Right atrium auricular region (tissue), 2 donors: ENCODE measurements at places on chromosomes 12 and 14. TPM values are rescaled to one million over a fixed set of nuclear protein-coding genes. Genes with fewer than 3 reads are reported as not detected.

The RAD9B gene
- total RNA-seq: 1.2 TPM

The REM2 gene
- total RNA-seq: not detected

The CMA1 gene
- not detected for total RNA-seq

The STAB2 gene
- not detected for total RNA-seq

The ACRBP gene
- total RNA-seq: 0.43 TPM

- DNase-seq: no peak
Observed at GRCh38 chr12:97748298-97748697, 285.7 kb downstream of the RMST start.

GRCh38 chr12:24139035-24139434 is 189.6 kb upstream of the SOX5 start:
- DNase-seq: no peak

DNA sequence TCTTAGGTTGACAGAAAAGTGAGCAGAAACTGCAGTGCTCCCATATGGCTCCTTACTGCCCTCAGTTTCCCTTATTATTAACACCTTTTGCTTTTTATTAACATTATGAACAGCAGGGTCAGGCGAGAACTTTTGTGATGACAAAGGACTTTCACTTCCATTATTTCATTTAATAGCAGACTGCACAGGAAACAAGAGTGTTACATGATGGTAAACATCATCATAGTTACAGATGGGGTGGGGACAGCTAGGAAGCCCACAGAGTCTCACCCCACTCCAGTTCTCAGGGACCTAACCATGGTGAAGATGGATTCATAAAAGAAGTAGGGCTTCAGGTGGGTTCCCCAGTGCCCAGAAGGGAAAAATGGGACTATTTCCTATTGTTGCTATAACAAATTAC is 110.1 kb upstream of the PELI2 start:
- no peak for DNase-seq

DNA sequence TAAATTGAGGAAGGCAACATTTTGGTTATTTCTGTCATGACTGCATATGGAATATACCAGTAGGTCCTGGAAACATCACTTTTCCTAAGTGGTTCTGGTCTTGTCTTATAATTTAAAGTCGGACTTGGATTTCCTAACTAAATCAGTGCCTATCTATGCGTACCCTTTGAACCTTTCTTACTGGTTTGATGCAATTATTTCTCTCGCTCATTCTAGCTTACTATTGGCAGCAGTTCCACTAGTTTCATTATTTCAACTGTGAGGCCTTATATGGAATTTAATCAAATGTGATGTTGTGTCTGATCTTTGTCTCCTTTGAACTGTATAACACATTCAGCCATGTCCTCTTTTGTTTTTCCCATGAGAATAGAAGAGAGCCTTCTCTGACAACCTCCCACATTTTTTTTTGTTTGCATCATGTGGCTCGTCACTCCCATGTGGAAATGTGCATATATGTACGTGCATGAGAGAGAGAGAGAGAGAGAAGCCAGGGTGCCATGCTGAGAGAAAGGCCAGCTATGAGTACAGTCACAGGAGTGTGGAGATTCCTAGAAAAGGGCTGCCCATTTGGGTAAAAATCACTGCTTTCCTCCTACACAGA is 48.0 kb downstream of the AKAP6 start:
- no peak for DNase-seq

GRCh38 chr12:104423809-104424208 is 32.9 kb upstream of the CHST11 start:
- no peak for DNase-seq

GRCh38 chr12:106758349-106759110 is 16.0 kb upstream of the RIC8B start:
- DNase-seq: no peak
